ENCODE measurements at places on chromosomes 12 and 14. TPM values are rescaled to one million over a fixed set of nuclear protein-coding genes. Genes with fewer than 3 reads are reported as not detected.
A peak's percentile ranks its signal among the peaks of the same experiment; 100 is the strongest.

DNA sequence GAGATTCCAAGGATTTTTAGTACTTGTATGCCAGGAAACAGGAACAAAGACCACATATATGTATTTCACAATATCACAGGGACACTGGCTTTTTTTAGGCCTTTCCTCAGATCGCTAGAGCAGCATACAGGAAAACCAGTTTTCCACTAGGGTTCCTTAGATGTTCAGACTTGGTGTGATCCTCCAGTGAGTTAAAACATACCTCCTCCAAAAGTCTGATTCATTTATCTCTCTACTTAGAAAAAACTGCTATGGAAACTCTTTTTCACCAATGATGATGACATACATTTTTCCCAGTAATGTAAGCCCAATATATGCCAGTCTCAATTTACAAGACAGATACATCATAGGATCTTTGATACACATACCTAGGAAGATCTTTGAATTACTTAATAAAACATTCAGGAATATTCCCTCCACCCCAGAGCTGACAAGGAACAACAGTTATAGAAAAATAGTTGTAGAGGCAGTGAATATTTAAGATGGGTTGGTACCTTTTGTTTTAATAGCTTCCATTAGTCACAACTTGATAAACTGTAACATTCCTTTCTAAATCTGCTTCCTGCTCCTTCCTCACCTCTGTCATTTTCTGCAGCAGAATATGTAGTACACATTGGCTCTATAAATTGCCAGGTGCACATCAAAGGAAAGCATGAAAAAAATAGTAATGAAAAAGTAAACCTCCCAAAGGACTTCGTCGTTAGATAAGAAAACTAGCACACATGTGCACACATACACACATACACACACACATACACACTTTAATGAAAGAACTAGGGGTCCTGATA lies 27.5 kb downstream of the BCAT1 start:
- H3K4me1 ChIP-seq: peaks cover 23% of the 10 kb centered on the region
- H3K4me3 ChIP-seq: no peak overlapping the region
- H3K36me3 ChIP-seq: no peaks in the 10 kb centered on the region
- H3K27me3 ChIP-seq: no peaks in the 10 kb centered on the region
- peak overlapping the region; percentile 81 for H3K27ac ChIP-seq
- DNase-seq: no peak

- no peak for DNase-seq
- no peaks in the 10 kb centered on the region for H3K36me3 ChIP-seq
- no peak overlapping the region for H3K4me3 ChIP-seq
- no peaks in the 10 kb centered on the region for H3K4me1 ChIP-seq
Observed at GRCh38 chr12:47317175-47317915, 237.6 kb upstream of the AMIGO2 start.

GRCh38 chr12:48118284-48118871 lies 786 bp upstream of the PFKM start:
- DNase-seq: no peak
- H3K4me3 ChIP-seq: peak overlapping the region; percentile 95
- no peaks in the 10 kb centered on the region for H3K36me3 ChIP-seq
- no peak overlapping the region for H3K27ac ChIP-seq
- peaks cover 14% of the 10 kb centered on the region for H3K4me1 ChIP-seq

DNA sequence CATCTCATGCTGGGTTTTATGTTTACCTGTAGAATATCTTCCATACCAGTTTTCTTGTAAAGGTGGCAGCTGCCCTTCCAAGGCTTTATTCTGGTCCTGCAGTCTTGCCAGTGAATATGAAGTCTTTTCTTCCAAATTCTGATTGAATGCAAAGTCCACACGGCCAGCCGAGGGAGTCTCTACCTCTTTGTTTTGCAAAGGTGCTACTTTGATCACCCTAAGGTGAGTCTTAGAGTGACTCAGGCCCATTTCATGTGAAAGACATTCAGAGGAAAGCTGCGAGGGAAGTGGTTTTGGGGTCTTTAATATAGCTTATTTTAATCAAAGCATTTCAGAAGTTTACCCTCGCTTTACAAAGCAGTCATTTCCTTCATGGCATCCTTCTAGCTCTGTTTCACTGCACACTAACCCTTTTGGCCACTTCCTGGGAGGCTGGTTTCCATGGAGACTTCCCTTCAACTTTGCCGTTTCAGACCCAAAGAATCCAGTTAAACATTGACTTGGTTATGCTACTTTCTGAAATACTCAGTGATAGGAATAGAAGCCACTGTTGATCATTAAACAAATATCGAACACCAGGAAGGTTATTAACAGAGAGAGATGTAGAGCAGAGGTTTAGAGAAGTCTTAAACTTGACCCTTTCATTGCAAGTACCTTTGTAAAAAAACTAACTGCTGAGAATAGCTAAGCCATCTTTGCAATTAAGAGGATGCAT lies at the start of gene CCDC198:
CCDC198 (minus strand) TSS at position 391 of the 715 bp plus-strand sequence; CDS start at position 249, 142 bp downstream.
- H3K36me3 ChIP-seq: no peaks in the 10 kb centered on the region
- H3K27ac ChIP-seq: no peak within 1 kb of the TSS
- no peaks in the 10 kb centered on the region for H3K4me1 ChIP-seq
- DNase-seq: no peak
- peaks cover 3% of the 10 kb centered on the region for H3K27me3 ChIP-seq

DNA sequence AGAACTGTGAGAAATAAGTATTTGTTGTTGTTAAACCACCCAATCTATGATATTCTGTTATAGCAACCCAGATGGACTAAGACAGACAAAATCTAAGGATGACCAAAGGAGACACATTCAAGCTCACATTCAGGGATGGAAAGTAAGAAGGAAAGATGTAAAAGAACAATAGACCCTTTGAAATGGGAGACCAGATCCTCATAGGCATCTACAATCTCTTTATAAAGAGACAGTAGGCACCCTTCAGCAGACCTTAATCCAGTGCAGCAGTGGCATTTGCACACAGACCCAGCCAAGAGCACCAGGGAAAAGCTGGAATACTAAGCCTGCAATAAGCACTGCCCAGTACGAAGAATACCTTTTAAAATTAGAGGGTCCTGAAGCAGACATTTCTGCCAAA lies 132.7 kb downstream of the KLHL28 start:
- no peaks in the 10 kb centered on the region for H3K27me3 ChIP-seq
- H3K27ac ChIP-seq: no peak overlapping the region
- no peaks in the 10 kb centered on the region for H3K4me1 ChIP-seq
- H3K4me3 ChIP-seq: no peak overlapping the region
- H3K36me3 ChIP-seq: no peaks in the 10 kb centered on the region
- DNase-seq: no peak

- H3K4me3 ChIP-seq: no peak overlapping the region
- no peak overlapping the region for H3K27ac ChIP-seq
- no peaks in the 10 kb centered on the region for H3K4me1 ChIP-seq
- H3K27me3 ChIP-seq: no peaks in the 10 kb centered on the region
- H3K36me3 ChIP-seq: no peaks in the 10 kb centered on the region
- DNase-seq: no peak
Observed at GRCh38 chr12:43179486-43179885, 372.5 kb downstream of the ADAMTS20 start.

- no peak for DNase-seq
- no peaks in the 10 kb centered on the region for H3K4me1 ChIP-seq
- no peak overlapping the region for H3K4me3 ChIP-seq
- no peaks in the 10 kb centered on the region for H3K27me3 ChIP-seq
Observed at GRCh38 chr14:104301731-104302460, 163.5 kb downstream of the KIF26A start.

- no peaks in the 10 kb centered on the region for H3K36me3 ChIP-seq
- H3K4me3 ChIP-seq: no peak overlapping the region
- no peaks in the 10 kb centered on the region for H3K4me1 ChIP-seq
- no peak for DNase-seq
Observed at GRCh38 chr14:28375295-28375694, 391.3 kb upstream of the FOXG1 start.

GRCh38 chr14:45185100-45185814 lies 49.5 kb downstream of the FANCM start:
- no peak for DNase-seq
- H3K4me1 ChIP-seq: peaks cover 5% of the 10 kb centered on the region
- H3K4me3 ChIP-seq: no peak overlapping the region
- H3K27ac ChIP-seq: no peak overlapping the region

OR6C65 gene
- polyA plus RNA-seq: not detected

FAM222A gene
- 0.05 TPM for polyA plus RNA-seq

All from keratinocyte (primary cell).